ENCODE measurements at places on chromosomes 12 and 14.
A peak's percentile ranks its signal among the peaks of the same experiment; 100 is the strongest.

DNA sequence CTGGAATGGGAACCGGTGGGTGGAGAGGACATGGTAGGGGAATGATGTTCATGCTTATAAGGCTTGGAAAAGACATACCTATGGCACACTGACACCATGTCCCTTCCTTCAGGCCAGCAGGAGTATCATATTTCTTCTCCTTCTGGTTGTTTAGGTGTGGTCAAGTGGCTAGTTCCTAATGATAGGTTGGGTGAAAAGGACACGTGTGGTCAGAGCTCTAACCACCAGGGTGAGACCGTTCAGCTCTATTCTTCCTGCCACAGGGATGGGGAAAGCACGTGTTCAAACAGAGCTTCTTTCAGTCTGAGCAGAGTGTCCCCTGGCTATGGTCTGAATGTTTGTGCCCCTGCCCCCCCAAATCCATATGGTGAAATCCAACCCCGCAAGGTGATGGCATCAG is 209.1 kb downstream of the PAX9 start:
- no peak for DNase-seq

GRCh38 chr12:56596815-56597214 is 33.3 kb downstream of the BAZ2A start:
- DNase-seq: no peak

DNA sequence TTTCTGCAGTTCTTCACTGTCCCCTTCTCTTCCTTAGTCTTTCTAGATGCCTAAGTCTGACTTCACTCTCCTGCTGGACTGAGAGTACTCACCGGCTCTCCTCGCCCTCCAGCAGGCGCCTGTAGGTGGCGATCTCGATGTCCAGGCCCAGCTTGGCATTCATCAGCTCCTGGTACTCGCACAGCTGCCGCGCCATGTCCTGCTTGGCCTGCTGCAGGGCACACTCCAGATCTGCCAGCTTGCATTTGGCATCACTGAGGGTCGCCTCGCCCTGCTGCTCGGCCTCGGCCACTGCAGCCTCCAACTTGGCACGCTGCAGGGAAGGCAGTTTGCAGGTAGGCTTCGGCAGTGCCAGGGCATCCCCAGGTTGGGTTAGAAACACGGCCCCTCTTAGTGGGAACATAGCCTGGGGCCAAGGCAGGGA is 5.2 kb downstream of the KRT84 start:
- peak; percentile 9 for DNase-seq

DNA sequence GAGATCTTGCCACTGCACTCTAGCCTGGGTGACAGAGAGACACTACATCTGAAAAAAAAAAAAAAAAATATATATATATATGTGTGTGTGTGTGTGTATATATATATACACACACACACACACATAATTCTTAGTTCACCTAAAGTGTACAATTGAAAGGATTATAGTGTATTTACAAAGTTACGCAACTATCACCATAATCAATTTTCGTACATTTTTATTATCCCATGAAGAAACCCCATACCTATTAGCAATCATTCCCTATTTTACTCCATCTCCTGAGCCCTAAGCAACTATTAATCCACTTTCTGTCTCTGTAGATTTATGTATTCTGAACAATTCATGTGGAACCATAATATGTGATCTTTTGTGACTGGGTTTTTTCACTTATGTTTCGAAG is 4.4 kb downstream of the SRP54 start:
- no peak for DNase-seq

DNA sequence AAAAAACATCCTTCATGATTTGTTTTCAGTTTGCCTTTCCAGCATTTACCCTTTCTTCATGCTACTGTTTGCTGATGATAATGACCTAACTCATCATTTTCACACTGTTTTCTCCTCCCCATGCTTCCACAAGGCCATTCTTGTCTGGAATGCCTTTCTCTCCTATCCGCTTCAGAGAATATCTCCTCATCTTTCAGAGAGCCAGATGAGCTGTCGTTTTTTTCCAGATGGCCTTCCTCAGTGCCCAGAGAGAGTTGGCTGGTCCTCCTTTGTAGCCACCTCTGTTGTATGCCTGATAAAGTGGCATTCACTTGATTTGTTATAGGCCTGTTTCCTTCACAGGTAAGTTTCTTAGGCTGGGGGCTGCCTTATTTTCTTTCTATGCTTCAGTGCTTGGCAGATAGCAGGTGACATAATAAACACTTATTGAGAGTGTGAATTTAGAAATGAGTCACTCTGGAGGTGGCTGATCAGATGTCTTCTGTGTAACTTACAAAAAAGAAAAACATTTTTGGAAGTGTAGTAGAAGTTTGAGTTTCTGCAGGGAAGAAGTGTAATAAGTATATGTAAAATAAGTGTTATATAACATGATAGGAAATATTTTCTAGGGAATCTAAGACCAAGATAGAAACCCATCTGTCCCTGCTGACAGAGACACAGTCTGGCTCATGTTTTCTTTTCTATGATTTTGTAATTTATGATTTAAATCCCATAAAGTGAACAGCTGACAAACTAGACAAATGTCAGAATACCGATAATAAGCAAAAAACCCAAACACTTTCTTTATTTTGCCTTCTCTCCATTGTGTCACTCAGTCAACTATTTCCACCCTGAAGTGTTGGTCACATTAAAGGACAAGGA is 174.5 kb downstream of the DACT1 start:
- peak; percentile 27 for DNase-seq

- no peak for DNase-seq
These were observed 192.4 kb downstream of the DICER1 start for GRCh38 chr14:94964931-94965330.

DNA sequence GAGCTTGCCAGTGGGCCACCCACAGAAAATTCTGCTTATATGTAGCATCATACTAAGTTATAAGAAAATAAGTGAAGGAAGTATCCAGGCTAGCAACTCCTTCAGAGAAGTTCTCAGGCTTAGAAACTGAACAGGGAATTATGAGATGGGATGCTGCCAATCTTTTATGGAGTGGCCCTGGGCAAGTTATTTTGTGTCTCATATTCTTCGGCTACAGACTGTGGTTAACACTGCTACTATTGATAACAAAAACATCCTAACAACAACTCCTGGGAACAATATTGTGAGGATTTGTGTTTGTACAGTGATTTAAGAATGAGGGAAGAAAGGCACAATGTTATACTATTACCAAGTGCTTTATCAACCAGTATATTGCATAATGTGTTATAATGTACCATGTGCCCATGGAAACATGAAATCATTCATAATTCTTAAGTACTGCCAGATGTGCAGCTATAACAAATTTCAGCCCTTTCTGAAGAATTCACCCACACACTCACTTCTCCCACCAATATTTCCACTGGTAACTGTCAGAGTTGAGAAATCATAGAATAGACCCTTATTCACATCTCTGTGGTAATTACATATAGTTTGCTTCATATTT is 113.3 kb upstream of the SOX5 start:
- no peak for DNase-seq

DNA sequence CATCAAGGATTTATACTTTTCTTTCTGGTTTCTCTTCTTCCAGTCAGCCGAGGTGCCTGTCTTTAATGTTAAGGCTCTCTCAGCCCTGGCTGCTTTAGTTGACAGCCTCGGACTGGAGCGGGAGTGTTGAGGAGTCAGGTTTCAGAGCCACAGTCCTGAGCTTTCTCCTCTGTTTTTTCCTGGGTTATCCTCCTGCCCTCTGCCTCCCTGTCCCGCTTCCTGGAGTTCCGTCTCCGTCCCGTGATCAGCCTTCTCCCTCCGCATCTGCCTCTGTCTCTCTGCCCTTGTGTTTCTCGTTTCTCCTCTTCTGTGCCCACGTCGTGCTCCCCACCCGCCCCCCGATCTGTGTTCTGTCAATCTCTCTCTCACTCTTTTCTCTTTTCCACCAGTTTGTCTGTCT is 33.0 kb downstream of the IQSEC3 start:
- DNase-seq: no peak

- no peak for DNase-seq
These were observed 2.4 kb downstream of the SLC35F4 start for GRCh38 chr14:57863471-57863870.

GRCh38 chr14:91204657-91205056 is 39.8 kb downstream of the GPR68 start:
- no peak for DNase-seq

GRCh38 chr12:70660620-70661219 is 23.5 kb upstream of the PTPRB start:
- DNase-seq: no peak

GRCh38 chr14:24084440-24084839 is 9.7 kb upstream of the PCK2 start:
- no peak for DNase-seq

Data from activated CD4-positive, alpha-beta T cell treated with anti-CD3 and anti-CD28 coated beads, Interleukin-2, Interleukin-4, amounts not matched to agents 100 ng/mL and 50 ng/mL, durations not matched to agents 16 hours and 8 hours (primary cell).